ENCODE measurements at places on chromosomes 16 and 17. TPM values are rescaled to one million over a fixed set of nuclear protein-coding genes. Genes with fewer than 3 reads are reported as not detected.

DNA sequence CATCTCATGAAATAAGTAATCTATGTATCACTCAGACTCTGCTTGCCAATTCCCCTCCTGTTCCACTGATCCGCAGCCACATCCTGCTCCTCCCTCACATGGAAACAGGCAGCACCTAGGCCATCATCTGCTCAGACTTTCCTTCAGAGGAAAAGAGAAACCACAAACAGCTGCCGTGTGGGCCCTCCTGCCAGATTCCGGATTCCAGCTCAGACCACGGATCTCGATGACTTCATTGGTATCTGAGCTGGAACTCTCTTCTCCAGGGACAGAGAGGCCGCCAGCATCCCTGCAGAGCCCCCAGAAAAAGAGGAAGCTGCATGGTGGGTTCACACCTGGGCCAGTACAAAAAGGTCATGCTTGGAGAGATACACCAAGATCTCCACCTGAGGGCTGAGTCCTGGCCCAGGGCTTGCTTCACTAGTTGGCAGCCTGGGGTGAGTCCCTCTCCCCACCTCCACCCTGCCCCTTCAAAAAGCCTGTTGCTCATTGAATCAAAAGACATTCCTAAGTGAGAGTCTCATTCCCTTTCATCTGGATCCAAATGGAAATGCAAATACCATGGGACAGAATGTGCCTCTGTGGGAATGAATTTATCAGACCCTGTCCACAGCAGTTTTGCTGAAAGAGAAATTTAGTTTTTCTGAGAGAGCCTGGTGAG, 47.2 kb downstream of the HOXB1 start:
- H3K4me1 ChIP-seq, result no peaks in the 10 kb centered on the region
- no peak for DNase-seq
- H3K27ac ChIP-seq, result no peak overlapping the region
- H3K36me3 ChIP-seq, result no peaks in the 10 kb centered on the region

GRCh38 chr17:60630352-60630751, 30.4 kb downstream of the PPM1D start:
- no peak overlapping the region for H3K27ac ChIP-seq
- peak; percentile 59 for DNase-seq
- H3K4me3 ChIP-seq, result no peak overlapping the region
- H3K36me3 ChIP-seq, result no peaks in the 10 kb centered on the region
- H3K4me1 ChIP-seq, result no peaks in the 10 kb centered on the region

DNA sequence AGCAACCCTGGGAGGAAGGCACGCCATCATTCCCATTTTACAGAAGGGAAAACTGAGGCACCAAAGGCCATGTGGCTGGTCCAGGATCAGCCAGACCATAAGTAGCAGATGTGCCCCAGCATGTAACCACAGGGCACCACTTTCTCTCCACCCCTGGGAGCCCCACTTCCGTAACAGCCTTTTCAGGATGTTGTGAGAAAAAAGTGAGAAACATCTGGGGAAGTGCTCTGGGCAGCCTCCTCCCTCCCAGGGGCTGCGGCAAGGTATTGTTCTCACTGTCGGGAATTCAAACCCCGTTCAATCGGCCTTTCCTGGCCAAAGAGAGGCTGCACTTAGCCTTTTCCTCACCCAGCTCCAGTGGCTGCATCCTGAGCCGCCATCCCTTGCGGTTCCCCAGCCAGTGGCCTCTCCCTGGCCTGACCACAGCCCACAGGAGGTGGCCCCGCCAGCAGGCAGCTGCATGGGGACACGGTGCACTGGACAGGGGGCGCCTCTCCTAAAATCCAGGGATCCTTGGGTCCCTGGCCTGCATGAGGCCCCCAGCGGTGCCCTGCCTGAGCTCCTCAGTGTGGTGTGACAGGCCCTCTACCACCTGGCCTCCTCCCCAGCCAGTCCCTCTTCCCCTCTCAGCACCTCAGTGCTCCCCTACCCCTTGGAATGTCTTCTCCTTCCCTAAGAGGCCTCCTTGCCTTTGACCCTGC, 5.7 kb upstream of the CDH5 start:
- no peak overlapping the region for H3K27ac ChIP-seq
- no peak for DNase-seq
- H3K4me3 ChIP-seq, result no peak overlapping the region
- no peaks in the 10 kb centered on the region for H3K4me1 ChIP-seq
- no peaks in the 10 kb centered on the region for H3K27me3 ChIP-seq

DNA sequence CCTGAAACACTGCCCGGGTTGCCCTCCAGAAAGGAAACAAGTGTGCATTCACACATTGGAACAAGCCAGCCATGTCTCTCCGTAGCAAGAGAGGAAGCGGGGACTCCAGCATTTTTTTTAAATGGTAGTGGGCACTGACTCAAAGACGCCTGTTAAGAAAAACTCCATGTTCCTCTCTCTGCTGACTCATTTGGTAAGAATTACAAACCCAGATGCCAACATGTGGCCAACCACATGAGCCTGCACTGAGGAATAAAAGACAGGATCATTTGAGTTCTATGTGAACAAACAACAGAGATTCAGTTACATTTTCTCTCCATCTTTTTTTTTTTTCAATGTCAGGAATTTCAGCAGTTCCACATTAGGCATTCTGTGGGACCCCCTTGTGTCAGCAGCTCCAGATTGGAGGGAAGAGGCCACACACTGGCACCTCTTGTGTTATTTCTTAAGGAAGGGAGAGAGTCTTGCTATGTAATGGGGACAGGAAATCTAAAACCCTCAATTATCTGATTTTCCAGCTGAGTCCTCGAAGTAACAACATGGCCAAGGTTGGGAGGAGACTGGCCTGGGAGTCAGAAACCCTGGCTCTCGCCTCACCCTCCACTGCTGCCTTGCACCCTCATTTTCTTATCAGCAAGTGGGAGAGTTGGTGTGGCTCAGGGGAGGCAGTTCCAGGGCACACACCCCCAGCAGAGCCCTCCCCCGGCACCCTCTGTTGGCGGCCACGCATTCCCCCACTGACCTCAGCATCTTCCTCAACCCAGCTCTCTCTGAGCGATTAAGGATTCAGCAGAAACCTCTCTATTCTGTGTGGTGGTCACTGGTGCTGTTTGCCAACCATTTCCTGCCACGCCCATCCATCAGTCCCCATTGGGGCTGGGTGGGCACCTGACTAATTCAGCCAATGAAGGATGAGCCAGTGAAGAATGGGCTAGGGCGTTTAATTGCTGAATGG, 173.0 kb downstream of the FOXL1 start:
- H3K36me3 ChIP-seq, result no peaks in the 10 kb centered on the region
- peak; percentile 55 for DNase-seq
- no peak overlapping the region for H3K4me3 ChIP-seq
- H3K27ac ChIP-seq, result peak overlapping the region; percentile 89
- H3K4me1 ChIP-seq, result peaks cover 2% of the 10 kb centered on the region
- H3K27me3 ChIP-seq, result no peaks in the 10 kb centered on the region

- peak within 1 kb of the TSS; percentile 88 for H3K27ac ChIP-seq
- peak; percentile 97 for DNase-seq
- no peaks in the 10 kb centered on the region for H3K27me3 ChIP-seq
- no peaks in the 10 kb centered on the region for H3K36me3 ChIP-seq
- peak within 1 kb of the TSS; percentile 85 for H3K4me3 ChIP-seq
These were observed at the start of gene FOXC2 for GRCh38 chr16:86566601-86566965. FOXC2 (plus strand) TSS chr16:86566829; CDS start chr16:86567336, 507 bp downstream.

DNA sequence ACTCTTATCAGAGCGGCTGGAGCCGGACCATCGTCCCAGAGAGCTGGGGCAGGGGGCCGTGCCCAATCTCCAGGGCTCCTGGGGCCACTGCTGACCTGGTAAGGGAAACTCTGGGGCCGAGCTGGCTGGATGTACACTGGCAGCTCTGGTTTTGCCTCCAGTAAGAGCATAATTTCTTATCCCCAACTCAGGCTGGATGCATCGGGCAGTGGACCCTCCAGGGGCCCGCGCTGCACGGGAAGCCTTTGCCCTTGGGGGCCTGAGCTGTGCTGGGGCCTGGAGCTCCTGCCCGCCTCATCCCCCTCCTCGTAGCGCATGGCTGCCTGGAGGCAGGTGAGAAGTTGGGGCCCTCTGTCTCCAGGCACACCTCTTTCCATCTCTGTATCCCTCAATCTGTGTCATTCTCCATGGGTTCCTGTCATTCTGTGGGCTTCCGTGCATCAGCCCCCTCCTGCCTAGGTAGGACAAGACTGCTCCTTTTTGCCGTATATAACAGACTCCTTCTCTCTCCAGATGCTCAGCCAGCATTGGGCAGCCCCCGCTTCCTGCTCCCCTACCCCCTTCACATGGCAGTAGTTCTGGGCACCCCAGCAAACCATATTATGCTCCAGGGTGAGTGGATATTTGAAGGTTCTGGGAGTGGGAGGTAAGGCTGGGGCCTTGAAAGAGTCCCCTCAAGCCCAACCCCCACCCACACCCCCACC, 9.4 kb upstream of the TMEM88 start:
- H3K4me1 ChIP-seq, result no peaks in the 10 kb centered on the region
- H3K27ac ChIP-seq, result peak overlapping the region; percentile 52
- DNase-seq, result peak; percentile 70
- H3K36me3 ChIP-seq, result peaks cover 2% of the 10 kb centered on the region

DNA sequence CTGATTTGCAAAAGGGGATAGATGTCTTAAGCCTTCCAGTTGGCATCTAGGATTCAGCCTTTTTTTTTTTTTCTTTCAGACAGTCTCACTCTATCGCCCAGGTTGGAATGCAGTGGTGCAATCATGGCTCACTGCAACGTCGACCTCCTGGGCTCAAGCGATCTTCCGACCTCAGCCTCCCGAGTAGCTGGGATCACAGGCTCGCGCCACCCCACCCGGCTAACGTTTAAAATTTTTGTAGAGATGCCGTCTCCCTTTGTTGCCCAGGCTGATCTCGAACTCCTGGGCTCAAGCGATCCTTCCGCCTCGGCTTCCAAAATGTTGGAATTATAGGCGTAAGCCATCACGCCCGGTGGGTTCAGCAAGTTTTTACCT, 571 bp upstream of the CCP110 start:
- no peaks in the 10 kb centered on the region for H3K27me3 ChIP-seq
- H3K36me3 ChIP-seq, result no peaks in the 10 kb centered on the region
- H3K27ac ChIP-seq, result no peak overlapping the region
- no peaks in the 10 kb centered on the region for H3K4me1 ChIP-seq

GRCh38 chr16:35196313-35196712, 1736.9 kb downstream of the TP53TG3F start:
- no peaks in the 10 kb centered on the region for H3K36me3 ChIP-seq
- no peak overlapping the region for H3K27ac ChIP-seq
- H3K4me3 ChIP-seq, result no peak overlapping the region
- no peaks in the 10 kb centered on the region for H3K4me1 ChIP-seq

GRCh38 chr17:41125064-41125463, 1.1 kb upstream of the KRTAP4-12 start:
- H3K27me3 ChIP-seq, result no peaks in the 10 kb centered on the region
- no peak for DNase-seq
- H3K27ac ChIP-seq, result no peak overlapping the region
- no peaks in the 10 kb centered on the region for H3K36me3 ChIP-seq

- no peaks in the 10 kb centered on the region for H3K27me3 ChIP-seq
- H3K36me3 ChIP-seq, result no peaks in the 10 kb centered on the region
- H3K4me1 ChIP-seq, result no peaks in the 10 kb centered on the region
- DNase-seq, result no peak
These were observed 309.7 kb upstream of the DYNLRB2 start for GRCh38 chr16:80231121-80231520.

DNA sequence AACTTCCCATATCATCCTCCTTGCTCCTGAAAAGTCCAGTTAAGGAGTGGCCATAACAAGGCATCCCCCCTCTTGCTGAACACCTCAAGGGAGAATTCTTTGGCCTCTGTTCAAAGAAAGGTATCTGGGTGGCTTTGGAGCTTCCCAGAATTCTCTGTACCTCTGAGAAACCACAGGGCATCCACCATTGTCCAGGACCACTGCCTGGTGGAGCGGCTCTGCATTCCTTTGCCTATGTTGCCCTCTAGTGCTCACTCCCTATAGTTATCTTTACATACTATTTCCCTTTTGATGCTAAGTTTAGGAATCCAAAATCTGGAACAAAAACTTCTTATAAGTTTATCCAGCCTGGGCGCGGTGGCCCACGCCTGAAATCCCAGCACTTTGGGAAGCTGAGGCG, 30.3 kb downstream of the CHD9NB start:
- no peak for DNase-seq
- no peak overlapping the region for H3K4me3 ChIP-seq
- H3K27ac ChIP-seq, result no peak overlapping the region
- no peaks in the 10 kb centered on the region for H3K4me1 ChIP-seq
- H3K27me3 ChIP-seq, result no peaks in the 10 kb centered on the region

DNA sequence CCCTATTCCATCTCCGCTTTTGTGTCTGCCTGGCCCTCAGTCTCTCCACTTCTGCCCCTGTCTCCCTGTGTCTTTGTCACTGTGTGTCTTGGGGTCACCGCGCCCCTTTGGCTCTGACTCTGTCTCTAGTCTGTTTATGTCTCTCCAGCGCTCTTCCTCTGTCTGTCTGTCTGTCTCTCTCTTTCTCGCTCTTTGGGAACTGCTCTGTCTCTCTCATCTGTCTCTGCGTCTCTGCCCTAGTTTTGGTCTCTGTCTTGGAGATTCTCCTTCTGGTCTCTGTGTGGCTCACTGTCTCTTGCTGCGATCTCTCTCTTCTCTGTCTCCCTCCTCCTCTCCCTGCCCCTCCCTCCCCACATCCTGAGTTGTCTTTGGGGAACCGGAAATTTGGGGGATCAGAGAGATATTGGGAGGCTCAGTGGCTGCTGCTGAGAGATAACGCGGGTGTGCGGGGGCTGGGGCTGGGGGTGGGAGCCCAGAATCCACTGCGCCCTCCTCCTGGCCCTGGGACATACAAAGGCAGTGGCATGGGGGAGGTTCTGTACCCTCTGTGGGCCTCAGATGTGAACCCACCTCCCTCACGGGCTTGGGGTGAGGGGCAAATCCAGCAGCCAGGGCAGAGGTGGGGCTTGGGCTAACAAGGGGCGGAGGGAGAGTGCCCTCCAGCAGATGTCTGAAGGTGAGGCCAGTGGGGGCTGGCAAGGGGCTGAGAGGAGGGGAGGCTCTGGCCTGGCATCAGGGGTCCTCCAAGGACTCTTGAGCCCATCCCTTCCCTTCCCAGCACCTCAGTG, 24.4 kb downstream of the LAT start:
- no peak for DNase-seq
- no peak overlapping the region for H3K4me3 ChIP-seq

- H3K27me3 ChIP-seq, result no peaks in the 10 kb centered on the region
- no peak overlapping the region for H3K4me3 ChIP-seq
- no peak for DNase-seq
- H3K27ac ChIP-seq, result no peak overlapping the region
These were observed 23.0 kb downstream of the RHBDL3 start for GRCh38 chr17:32288615-32289014.

EPOP gene
- total RNA-seq, result 1.5 TPM

KRTAP3-2 gene
- total RNA-seq, result not detected

SEC14L1 gene
- total RNA-seq, result 99.8 TPM

CEP112 gene
- 31.2 TPM for total RNA-seq
